Neural progenitor cell (in vitro differentiated cells): ENCODE measurements at places on chromosomes 12 and 14.
A peak's percentile ranks its signal among the peaks of the same experiment; 100 is the strongest.

DNA sequence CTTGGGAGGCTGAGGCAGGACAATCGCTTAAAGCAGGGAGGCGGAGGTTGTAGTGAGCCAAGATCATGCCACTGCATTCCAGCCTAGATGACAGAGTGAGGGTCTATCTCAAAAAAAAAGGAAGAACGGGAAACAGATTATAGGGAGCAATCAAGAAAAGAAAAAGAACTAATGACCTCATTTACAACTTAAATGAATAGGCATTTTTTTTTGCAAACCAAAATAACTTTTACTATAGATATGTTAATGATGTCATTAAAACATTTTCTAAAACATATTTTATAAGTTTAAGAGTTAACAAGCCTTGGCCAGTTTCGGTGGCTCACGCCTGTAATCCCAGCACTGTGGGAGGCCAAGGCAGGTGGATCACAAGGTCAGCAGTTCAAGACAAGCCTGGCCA, 6.8 kb upstream of the RESF1 start:
- no peak overlapping the region for H3K27ac ChIP-seq
- no peak overlapping the region for H3K4me3 ChIP-seq
- H3K4me1 ChIP-seq = no peaks in the 10 kb centered on the region

DNA sequence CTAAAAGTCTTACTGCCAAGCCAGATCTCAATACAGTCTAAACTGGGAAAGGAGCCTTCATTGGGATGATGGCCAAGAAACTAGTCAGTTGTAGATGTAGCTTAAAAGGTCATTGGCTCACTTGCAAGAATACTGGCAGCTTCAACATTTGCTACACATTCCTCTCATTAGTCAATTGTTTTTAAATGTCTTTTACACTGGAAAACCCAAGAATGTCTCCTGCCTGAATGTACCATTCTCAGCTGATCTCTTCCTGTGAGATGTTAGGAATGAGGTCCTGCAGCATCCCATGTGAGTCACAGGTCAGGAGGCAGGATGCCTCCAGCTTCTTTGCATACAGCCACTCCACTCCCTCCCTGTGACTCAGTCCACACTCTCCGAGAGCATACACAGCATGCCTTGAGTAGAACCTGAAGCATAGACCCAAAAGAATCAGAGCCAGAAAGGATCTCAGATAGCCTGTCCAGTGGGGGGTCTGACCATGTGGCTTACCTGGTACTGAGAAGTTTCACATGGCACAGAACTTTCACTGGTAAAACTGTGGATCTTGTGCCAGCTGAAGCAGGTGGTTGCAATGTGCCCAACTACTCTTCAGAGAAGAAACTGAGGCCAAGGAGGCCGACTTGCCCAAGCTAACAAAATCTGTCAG, 56.0 kb upstream of the HECTD1 start:
- H3K4me3 ChIP-seq = no peak overlapping the region
- peaks cover 13% of the 10 kb centered on the region for H3K4me1 ChIP-seq
- H3K27ac ChIP-seq = no peak overlapping the region
- no peak for DNase-seq
- no peaks in the 10 kb centered on the region for H3K27me3 ChIP-seq

DNA sequence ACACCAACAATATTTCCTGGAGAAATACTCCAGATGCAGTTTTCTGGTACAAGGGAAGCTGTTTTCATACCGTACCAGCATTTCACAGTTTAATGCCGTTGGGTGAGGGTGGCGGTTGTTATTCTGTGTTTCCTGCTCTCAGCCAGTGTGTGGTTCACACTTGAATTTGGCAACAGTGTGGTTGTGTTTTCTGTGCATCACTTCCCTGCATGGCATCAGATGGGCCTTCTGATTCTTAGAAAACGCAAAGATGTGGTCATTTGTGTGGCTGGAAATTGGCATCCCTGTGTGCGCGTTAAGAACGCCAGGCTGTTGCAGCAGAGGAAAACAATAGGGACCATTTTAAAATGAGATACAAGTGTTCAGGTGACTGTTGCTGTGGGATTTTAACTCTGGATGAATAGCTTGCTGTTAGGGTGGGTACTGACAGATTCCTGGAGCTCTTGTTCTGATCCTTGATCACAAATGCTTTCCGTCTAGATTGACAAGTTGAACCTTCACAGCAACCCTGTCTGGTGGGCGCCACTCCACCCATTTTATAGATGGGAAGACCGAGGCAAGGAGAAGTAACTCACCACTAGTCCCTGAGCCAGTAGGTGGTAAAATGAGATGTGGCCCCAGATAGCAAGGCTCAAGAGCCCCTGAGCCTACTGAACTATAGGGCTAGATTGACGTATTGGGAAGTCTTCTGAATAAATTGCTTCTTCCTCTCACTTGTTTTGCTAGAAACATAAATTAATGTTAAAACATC, 231.2 kb downstream of the CHST11 start:
- H3K27me3 ChIP-seq = no peaks in the 10 kb centered on the region
- no peaks in the 10 kb centered on the region for H3K4me1 ChIP-seq
- DNase-seq = no peak
- no peaks in the 10 kb centered on the region for H3K36me3 ChIP-seq
- no peak overlapping the region for H3K4me3 ChIP-seq
- H3K27ac ChIP-seq = no peak overlapping the region

GRCh38 chr12:65659681-65660080, 164.6 kb upstream of the HMGA2 start:
- no peaks in the 10 kb centered on the region for H3K27me3 ChIP-seq
- H3K4me1 ChIP-seq = no peaks in the 10 kb centered on the region
- DNase-seq = no peak

DNA sequence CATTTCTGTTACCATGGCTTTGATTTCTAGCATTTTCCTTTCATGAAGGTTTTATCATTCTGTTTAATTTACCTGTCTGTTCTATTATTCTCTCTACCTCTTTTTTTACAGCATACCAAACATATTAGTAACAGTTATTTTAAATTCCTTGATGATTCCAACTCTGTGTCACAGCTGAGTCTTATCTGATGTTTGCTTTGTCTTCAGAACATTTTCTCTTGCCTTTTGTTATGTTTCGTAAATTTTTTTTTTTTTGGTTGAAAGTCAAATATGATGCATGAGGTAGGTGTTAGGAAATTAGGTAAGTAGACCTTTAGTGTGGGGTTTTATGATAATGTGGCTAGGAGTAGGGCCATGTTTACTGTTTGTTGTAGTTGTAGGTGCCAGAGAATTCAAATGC, 496.4 kb downstream of the FOXG1 start:
- DNase-seq = no peak
- H3K4me1 ChIP-seq = no peaks in the 10 kb centered on the region
- H3K4me3 ChIP-seq = no peak overlapping the region
- no peak overlapping the region for H3K27ac ChIP-seq

DNA sequence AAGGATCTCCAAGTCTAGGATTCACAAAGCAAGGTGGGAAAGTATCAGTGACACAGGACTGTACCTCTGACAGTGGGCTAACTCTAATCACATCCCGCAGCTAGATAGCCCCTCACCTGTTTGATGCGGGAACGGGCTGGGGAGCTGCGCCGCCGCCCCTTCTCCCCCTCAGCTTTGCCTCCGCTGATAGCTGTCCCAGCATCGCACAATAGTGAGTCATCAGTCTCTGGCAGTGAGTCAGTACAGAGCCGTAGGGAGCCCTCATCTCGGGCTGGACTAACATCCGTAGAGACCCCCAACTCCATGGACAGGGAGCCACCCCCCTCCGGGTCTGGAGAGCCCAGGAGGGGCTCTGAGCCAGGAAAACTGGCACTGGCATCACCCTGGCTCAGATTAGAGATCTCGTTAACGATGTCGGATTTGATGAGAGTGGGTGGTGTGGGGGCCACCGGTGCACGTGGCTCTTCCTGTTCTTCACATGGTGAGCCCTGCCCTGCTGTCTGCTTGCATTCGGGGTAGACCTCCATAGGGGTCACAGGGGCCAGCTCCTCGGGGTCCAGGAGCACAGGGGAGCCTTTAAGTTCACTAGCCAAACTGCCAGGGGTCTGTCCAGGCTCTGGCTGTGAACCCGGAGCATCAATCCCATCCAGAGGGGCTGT, 10.9 kb downstream of the KMT2D start:
- no peaks in the 10 kb centered on the region for H3K4me1 ChIP-seq
- no peaks in the 10 kb centered on the region for H3K36me3 ChIP-seq
- H3K27me3 ChIP-seq = no peaks in the 10 kb centered on the region
- H3K27ac ChIP-seq = no peak overlapping the region

DNA sequence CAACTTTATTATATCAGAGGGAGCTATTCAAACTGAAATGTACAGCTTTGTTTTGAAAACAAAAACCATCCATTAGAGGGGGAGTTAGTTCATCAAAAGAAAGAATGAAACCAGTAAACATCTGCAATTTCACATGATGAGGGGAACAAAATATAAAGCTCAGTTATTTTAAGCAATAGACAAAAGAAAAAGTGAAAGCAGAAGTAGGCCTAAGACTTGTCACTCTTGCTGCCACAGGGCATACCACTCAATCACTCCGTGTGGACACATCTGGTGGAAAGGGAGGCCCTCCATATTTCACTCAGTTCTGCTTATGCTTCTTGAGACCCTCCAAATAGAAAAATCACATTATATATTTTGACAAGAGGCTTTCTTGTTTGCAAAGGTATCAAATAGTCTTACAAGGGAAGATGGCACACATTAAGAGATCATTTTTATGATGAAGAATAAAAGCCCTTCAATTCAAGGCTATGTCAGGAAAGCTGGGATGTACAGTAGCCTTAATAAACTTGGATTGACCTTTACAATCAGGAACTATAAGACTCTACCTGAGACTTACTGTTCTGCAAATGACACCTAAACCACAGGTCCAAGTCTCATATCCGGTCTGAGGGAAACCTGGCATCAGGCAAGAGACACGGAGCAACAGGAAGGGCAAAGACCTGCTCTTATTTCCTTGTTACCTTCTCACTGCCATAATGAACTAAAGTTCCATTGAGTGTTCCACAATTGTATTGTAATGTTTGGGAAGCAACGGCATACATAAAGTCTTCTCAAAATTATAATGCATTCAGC, 222.5 kb upstream of the GRIP1 start:
- H3K4me3 ChIP-seq = no peak overlapping the region
- no peaks in the 10 kb centered on the region for H3K4me1 ChIP-seq
- no peaks in the 10 kb centered on the region for H3K36me3 ChIP-seq
- no peak for DNase-seq
- no peak overlapping the region for H3K27ac ChIP-seq
- H3K27me3 ChIP-seq = no peaks in the 10 kb centered on the region

DNA sequence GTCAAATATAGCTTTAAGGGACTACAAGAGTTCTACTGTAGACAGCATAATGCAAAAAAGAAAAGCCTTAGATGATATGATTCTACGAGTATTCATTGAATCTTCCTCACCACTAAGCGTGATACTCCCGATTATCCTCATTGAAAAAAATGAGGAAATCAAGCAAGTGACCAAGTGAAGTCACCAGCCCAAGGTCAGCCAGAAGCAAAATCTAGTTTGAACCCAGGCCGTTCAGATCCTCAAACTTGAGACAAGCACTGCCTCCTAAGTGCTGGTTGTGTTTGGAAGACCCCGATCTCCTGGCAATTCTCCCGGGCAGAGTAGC, 845 bp downstream of the GIT2 start:
- H3K27me3 ChIP-seq = peaks cover 9% of the 10 kb centered on the region
- no peak for DNase-seq
- H3K27ac ChIP-seq = no peak overlapping the region
- peaks cover 11% of the 10 kb centered on the region for H3K4me1 ChIP-seq
- H3K4me3 ChIP-seq = peak overlapping the region; percentile 86
- H3K36me3 ChIP-seq = no peaks in the 10 kb centered on the region

DNA sequence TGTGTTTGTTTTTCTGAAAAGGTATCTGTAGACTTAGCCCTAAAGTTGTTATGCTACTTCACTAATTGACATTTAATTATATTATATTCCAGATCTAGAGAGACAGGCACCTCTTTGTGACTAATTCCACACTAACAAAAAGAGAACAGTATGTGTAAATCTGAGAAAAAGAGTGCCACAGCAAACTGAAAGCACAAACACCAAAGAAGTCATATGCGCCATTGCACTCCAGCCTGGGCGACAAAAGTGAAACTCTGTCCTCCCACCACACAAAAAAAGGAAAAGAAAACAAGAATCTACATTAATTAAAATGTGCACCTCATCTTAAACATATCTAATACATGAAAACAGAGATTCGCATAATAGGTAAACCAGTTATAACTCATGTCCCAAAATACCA, 4.4 kb upstream of the CSRNP2 start:
- no peaks in the 10 kb centered on the region for H3K4me1 ChIP-seq
- H3K27ac ChIP-seq = no peak overlapping the region
- peaks cover 3% of the 10 kb centered on the region for H3K36me3 ChIP-seq
- DNase-seq = no peak
- no peak overlapping the region for H3K4me3 ChIP-seq

GRCh38 chr14:63940387-63940786, 87.6 kb downstream of the SYNE2 start:
- no peaks in the 10 kb centered on the region for H3K27me3 ChIP-seq
- H3K4me3 ChIP-seq = no peak overlapping the region
- H3K27ac ChIP-seq = no peak overlapping the region
- H3K36me3 ChIP-seq = peaks cover 2% of the 10 kb centered on the region
- no peaks in the 10 kb centered on the region for H3K4me1 ChIP-seq
- DNase-seq = no peak

DNA sequence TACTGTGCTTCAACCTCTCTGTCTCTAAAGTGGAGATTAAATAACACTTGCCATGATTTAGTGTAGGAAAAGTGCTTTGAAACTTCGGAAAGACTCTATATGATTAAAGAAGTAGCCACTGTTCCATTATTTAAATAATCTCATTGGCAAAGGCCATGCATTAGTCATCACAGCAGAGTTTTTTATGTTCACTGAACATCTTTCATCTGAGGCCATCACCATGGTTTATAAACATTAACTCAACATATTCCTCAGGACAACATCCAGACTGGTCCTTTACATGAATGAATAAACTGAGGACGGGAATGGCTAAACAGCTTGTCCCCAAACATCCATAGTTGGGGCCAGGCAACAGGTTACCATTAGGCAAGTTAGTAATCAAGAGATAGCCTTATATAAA, 124.6 kb upstream of the FRMD6 start:
- no peak overlapping the region for H3K27ac ChIP-seq
- H3K4me1 ChIP-seq = no peaks in the 10 kb centered on the region
- no peak for DNase-seq
- no peaks in the 10 kb centered on the region for H3K36me3 ChIP-seq
- no peaks in the 10 kb centered on the region for H3K27me3 ChIP-seq

GRCh38 chr12:108778053-108778452, 46.7 kb upstream of the CORO1C start:
- peaks cover 23% of the 10 kb centered on the region for H3K4me1 ChIP-seq
- DNase-seq = no peak
- H3K27ac ChIP-seq = peak overlapping the region; percentile 90
- H3K27me3 ChIP-seq = no peaks in the 10 kb centered on the region
- no peak overlapping the region for H3K4me3 ChIP-seq

- H3K4me3 ChIP-seq = no peak overlapping the region
- peaks cover 4% of the 10 kb centered on the region for H3K4me1 ChIP-seq
- H3K27ac ChIP-seq = no peak overlapping the region
- no peaks in the 10 kb centered on the region for H3K36me3 ChIP-seq
Measured at GRCh38 chr12:21983095-21983494, 41.9 kb upstream of the ABCC9 start.

DNA sequence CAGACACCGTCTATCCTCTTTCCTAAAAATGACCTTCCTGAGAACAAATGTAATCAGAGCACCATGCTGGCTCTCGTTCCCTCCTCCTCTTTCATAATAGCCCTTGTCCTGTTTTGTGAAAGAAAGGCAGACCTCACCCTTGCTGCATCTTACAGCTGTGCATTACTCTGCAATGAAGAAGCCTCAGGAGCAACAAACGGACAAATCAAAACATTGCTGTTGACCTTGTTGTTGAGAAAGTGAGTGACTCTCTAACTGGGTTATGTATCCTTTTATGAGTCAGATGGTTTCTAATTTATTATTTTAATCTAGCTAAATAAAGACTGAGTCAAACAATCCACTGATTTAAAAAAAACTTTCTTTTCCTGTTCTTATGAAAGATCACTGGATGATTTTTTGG, 180.9 kb downstream of the RPS29 start:
- H3K27ac ChIP-seq = no peak overlapping the region
- H3K36me3 ChIP-seq = no peaks in the 10 kb centered on the region
- no peak overlapping the region for H3K4me3 ChIP-seq
- no peaks in the 10 kb centered on the region for H3K4me1 ChIP-seq
